ENCODE measurements at places on chromosomes 16 and 17.

GRCh38 chr16:4010225-4011158, 105.8 kb downstream of the ADCY9 start:
- DNase-seq: no peak

- DNase-seq: no peak
Observed at GRCh38 chr16:75379911-75380847, 53.1 kb downstream of the CFDP1 start.

- no peak for DNase-seq
Observed at GRCh38 chr17:51245535-51245934, 14.3 kb downstream of the MBTD1 start.

- no peak for DNase-seq
Observed at GRCh38 chr16:13958474-13958873, 38.5 kb downstream of the ERCC4 start.

DNA sequence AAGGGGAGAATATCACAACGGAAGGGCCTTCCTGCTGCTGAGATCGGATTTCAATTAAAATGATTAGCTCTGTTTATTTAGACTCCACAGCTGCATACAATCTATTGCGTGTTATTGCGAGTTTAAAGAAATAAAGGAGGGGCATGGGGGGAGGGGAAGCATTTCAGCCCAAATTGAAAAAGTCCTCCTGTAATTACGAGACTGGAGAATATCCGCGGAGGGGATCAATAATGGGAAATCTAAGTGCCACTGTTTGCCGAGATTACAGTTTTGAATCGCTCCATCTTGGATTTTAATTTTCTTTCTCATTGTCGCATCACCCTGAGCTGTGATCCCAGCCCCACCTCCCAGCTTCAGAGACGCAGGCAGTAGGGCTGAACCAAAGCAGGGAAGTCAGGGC, 15.7 kb upstream of the RPL38 start:
- DNase-seq: no peak

DNA sequence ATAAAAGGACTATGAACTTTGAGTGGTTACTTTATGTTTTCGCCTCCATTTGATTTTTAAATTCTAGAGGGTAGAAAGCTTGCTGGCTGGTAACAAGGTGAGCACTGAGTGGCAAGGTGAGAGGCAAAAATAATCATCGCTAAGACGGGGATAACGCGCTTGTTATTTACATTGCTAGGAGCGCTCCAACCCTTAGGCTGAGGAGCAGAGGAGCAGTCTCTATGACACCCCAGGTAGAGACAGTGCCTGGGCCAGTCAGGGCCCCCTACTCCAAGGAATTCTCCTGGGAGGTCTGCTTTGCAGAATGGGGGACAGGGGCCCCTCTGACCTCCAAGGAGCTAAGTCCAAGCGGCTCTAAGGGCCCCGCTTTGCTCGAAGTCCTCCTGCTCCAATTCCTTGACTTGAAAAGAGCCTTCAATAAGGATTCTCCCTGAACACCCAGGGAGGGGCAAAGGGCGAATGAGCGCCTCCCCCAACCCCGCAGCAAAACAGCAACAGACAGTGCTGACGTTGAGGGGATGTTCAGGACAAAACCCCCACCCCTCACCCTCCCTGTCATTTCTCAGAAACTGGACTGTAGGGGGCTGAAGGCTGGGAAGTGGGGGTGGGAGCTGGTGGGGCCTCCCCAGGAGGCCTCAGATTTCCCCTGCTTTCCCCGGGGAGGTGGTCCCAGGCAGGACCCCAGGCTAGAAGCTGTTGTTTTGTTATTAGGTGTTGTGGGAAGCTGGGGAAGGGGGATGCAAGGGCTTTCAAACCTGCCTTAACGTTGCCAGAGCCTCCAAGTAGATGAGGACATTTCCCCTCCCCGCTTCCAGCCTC, 10.2 kb upstream of the FOXF1 start:
- no peak for DNase-seq

DNA sequence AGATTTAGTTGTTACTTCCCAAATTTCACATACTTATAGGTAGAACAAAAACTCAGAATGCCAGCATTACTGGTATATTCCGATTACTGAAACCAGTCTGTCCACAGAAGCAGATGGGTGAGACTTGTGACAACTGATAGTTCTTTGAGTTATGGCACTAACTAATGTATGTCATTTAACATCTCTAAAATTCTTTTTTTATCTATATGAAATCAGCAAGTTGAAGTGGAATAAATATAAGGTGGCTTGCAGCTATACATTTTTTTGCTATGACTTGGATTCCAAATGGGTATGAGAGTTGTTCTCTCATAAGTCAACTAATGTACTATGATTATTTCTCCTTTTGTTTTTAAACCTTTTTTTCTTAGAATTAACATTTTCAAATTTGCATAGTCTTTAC, 69.1 kb downstream of the VMP1 start:
- no peak for DNase-seq

GRCh38 chr17:32266389-32267301, 1.0 kb downstream of the RHBDL3 start:
- no peak for DNase-seq

DNA sequence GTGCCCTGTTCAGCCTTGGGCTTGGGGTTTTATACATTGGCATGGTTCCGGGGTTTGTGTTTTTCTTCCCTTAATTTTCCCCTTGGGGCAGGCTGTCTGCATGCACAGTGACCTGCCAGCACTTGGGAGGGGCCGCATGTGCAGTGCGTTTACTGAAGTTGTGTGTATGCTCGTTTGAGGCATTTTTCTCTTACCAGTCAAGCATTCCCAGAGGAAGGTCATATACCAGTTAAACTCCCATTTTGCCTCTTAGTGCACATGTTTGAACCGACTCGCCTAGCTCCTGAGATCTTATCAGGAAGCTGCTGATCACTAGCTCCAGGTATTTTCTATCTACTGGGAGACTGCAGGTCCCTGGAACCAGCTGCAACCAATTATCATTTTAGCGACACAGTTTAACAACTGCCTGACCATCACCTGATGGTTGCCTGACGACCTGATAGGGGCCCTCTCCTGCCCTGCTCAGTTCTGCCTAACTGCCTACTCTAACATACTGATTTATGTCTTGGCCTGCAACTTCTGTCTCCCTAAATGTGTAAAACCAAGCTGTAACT, 51.4 kb downstream of the MFSD11 start:
- no peak for DNase-seq

DNA sequence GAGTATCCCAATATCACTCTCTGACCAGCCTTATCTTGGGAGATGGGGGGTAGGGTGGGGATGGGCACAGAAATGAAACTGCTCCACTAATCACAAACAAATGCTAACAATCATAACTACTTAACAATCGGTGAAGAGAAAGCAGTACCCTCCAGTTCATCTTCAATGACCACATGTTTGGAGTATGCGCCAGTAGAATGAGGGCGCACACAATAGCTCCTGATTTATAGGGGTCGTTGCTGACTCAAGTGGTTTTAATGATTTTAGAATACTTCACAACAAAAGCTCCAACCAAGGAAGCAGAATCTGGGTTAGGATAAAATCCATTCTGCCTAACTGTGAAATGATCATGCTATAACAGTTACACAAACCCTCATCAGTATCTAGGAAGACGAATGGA, 184.4 kb downstream of the AATF start:
- no peak for DNase-seq

DNA sequence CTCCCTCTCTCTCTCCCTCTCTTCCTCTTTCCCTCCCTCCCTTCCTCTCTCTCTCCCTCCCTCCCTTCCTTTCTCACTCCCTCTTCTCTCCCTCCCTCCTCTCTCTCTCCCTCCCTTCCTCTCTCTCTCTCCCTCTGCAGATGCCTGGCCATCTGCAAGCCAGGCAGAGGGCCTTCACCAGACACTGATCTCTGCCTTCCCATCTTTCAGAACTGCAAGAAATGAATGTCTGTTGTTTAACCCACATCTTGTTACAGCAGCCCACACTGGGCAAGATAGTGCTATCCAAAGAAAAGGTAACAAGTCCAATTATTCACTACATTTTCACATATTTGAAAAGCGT, 26.2 kb upstream of the CDRT4 start:
- no peak for DNase-seq

DNA sequence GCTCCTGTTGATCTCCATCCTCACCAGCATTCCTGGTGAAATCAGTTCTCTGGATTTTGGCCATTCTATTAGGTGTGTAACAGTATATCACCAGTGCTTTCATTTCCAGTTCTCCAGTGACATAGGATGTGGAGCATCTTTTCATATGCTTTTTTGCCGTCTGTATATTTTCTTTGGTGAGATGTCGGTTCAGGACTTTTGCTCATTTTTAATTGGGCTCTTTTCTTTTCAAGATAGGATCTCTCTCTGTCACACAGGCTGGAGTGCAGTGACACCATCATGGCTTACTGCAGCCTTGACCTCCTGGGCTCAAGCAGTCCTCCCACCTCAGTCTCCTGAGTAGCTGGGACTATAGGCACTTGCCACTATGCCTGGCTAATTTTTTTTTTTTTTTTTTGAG, 74.2 kb downstream of the TANGO6 start:
- no peak for DNase-seq

GRCh38 chr16:89319886-89320781, 102.6 kb downstream of the ZNF778 start:
- DNase-seq: no peak

DNA sequence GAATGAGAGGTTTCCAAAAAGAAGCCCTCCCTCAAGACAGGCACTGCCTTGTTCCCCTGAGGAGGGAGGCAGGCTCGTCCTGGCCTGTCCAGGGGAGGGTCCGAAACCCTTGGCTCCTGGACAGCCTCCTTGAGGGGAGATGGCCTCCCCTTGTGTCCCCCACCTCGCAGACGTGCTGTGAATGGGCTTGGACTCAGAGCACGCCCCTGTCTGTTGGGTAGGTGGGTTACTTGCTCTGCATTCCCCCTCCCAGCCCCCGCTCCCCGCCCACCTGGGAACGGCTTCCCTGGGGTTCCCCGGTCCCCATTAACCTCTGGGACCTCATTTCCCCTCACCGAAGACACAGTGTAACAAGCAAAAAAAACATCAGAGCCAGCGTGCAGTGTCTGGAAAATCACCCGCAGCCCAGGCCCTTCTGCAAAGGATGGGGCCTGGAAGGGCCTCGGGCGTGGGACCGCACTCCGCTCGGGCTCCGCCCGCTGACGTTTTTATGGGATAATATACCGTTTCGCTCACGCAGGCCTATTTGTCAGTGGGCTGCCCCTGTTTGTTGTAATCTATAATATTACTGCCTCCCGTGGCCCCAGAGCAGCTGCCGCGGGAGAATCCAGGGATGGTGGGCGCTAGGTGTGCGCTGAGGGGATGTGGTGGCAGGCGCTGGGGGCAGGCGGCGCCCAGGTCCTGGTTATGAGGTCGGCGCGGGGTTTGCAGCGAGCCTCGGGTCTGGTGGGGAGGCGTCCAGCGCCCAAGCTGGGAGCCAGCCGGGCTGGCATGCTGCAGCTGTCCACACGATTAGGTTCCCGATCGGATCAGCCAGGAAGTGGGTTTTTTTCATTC, 11.1 kb downstream of the BAHCC1 start:
- no peak for DNase-seq

DNA sequence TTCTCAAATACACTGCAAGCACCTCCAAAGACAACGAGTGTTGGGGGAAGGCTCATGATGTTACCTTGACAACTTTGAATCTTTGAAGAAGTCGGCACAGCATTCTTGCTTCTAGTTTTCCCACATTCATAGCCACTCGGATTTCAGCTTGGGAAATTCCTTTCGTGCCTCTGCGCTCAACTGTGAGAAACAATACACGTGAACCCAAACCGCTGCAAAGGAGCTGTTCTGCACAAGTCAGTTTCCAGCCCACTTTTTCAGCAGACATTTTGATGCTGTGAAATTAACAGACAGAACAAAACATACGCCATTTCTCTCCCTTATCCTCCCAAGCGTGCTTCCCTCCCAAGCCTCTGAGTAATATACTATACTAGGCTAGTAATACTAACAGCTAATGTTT, 41.2 kb downstream of the GTF3C1 start:
- DNase-seq: no peak

- DNase-seq: no peak
Observed at GRCh38 chr17:80110927-80111701, 9.7 kb downstream of the GAA start.

GRCh38 chr17:47957591-47958490, at the start of gene PRR15L:
Gene PRR15L (minus strand): TSS chr17:47957883. CDS start chr17:47953234, 4,649 bp downstream.
- DNase-seq: no peak

DNA sequence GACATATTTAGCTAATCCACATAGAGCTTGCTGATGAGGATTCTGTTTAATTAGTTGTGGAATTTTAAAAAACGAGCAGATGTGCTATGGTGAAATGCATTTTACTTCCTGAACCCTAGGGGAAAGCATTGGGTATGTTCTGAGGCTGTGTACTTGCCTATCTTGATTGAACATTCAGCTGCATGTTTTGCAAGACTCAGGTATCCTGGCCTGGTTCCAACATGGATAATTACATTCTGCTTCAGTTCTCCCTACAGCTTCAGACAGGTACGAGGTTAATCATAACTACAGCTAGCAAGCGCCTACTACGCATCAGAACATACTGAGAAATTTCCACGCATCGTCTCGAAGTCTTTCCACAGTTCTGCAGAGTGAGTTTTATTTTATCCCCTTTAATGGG, 77.0 kb downstream of the HS3ST2 start:
- no peak for DNase-seq

- no peak for DNase-seq
Observed at GRCh38 chr16:49378238-49378637, 4.6 kb downstream of the C16orf78 start.

DNA sequence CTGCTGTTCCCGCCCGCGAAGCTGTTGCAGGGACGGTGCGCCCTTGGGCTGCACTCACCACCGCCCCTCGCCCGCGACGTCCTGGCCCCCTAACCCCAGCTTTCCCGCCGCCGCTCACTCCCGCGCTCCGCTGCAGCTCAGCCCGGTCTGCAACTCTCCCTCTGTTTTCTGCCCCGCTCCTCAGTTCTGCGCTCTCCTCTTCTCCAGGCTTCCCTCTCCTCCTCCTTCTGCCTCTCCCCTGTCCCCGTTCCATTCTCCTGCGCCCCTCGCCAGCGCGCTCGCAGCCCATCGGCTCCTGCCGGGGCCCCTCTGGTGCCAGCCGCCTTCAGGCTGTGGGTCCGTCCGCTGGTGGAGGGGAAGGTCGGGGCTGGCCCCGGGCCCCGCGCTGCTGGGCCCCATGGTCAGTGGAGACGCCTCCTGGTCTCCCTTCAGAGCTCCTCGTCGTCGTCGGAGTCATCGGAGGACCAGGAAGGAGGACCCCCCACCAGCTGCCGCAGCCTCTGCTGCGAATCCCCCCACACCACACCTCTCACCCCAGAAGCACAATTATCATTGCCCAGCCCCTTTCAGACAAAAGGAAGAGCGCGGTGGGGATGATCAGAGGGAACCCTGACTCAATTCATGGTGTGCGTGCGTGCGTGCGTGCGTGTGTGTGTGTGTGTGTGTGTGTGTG, 223.2 kb upstream of the FOXF1 start:
- DNase-seq: no peak

GRCh38 chr17:28328325-28328724, 6.9 kb downstream of the IFT20 start:
- DNase-seq: no peak

DNA sequence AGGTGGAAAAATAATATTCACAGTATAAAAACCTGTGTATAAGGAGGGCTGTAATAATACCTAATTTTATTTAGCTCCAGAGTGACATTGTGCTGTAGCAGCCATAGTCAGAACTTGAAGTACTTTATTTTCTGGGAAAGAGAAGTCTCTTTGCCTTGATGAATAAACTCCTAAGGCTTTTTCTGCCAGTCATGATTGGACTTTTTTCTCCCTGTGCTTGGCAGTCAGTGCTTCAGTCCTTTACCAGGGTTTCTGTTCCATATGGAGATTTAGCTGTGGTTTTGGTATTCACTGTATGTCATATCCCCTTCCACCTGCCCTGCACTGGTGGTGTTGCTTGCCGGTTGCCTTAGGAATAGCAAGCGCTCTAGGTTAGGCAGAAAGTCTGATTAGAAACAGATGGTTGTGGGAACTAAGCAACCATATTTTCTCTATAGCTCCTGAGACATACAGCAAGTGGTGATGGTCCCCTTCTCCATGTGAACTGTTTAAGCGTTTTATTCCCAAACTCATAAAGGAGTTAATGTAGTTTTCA, 24.7 kb downstream of the DDX42 start:
- no peak for DNase-seq

All from substantia nigra (tissue), 51 donors.